ENCODE measurements at places on chromosomes 3 and 15.

- peak; percentile 61 for DNase-seq
Measured at GRCh38 chr3:98593046-98593936, at the start of gene CPOX. Gene CPOX (minus strand): TSS chr3:98593611. CDS start chr3:98593504, 107 bp downstream.

DNA sequence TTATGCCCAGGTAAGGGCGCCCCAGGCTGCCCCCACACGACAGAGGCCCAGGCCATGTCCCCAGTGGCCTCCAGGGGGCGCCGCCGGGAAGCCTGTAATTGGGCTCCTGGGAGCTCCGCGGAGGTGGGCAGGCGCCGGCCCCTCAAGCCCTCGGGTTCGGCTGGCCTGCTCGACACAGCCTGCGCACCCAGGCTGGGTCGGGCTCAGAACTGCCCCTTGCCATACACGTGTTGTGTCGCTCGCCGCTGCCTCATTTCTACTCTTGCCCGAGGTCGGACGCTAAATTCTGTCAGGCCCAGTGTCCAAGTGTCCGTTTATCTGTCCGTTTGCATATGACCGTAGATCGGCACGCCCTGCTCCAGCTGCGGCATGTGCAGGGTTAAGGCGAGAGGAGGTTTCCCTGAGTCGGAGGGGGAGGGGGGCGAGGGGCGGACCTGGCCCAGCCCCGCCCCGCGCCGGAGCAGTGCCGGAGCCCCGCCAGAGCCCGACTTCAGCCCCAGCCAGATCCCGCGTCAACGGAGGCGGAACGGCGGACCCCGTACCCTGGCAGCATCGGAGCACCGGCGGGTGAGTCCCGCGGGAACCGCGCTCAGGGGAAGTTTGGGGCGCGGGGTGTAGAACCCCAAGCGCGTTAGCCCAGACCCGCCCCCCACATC is at the start of gene KLHDC8B:
KLHDC8B (plus strand) TSS at position 480 of the 656 bp plus-strand sequence. CDS start 1,172 bp downstream, outside the sequence.
- DNase-seq, result peak; percentile 63

GRCh38 chr3:184765047-184765729 is 46.8 kb upstream of the VPS8 start:
- DNase-seq, result no peak

DNA sequence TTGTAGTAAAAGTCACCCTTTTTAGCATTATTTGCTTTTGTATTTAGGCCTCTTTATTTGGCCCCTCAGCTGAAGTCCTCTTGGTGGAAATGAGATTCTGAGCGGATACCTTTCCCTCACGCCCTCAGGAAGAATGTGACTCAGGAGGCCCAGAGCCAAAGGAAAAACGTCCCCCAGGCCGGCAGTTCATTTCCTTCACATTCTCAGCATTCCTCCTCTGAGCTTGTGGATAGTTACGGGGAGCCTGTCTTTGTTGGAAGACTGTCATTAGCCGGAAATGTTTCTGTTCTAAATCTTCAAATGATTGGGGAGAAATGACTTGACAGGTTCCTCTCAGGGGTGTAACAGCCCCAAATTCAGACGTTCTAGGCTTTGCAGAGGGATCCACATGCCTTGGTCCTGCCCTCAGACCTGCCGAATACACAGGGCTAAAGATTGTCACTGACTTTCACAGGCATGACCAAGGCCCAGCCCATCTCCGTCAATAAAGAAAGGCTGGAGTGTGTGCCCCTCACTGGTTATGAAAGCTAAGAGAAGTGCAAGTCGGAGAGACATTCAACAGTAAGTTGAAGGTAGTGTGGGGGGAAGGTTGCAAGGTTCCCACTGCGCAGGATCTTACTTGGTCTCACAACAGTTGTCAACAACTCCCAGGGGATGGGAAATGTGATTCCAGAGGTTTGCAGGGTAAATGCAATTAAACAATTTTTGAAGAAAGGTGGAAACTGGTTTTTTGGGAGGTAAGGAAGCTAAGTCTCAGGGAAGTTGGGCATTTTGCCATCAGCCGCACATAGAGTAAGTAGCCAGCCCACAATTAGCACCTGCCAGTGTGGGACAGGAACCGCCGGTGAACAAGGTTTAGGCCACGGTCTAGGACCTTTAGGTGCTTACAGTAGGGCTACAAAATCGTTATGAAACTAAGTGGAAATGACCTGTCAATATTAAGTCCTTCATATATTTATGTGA is 39.7 kb upstream of the MYZAP start:
- no peak for DNase-seq

- DNase-seq, result no peak
Measured at GRCh38 chr15:98856532-98856907, 151.1 kb downstream of the PGPEP1L start.

DNA sequence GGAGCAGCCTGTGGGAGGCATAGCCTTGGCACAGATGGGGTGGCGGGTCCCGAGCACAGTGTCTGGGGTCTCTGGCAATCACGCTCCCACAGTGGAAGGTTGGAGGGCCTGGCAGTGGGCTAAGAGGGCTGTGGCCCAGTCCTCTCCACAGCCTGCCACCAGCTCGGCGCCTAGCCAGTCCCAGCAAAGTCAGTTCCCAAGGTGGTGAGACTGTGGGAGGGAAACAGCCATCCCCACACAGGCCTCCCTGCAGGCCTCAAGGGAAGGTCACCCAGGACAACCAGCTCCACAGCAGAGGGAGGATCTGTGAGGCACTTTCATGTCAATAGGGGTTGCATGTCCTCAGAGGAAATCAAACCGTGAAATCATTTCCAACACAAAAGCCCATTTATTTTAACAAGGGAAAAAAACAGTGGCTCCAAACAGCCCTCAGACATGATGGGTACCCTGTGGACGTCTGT is 27.6 kb upstream of the LIMD1 start:
- no peak for DNase-seq

DNA sequence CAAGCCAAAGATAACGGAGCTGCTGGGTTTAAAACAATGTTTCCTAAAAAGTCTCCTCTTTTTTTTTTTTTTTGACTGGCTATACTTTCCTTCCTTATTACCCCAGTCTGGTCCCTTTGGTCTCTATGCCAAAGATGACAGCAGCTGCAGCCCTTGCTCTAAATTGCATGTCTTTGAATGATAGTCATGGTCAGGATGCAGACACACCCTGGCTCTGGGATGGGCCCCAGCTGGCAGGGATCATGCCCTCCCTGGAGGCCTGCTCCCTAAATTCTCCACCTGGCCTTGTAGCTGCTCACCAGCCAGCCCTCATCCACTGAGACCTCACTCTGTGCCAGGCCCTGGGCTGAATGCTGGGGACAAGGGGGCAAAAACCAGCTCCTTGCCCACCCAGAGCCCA is 95.8 kb downstream of the MESD start:
- DNase-seq, result no peak

- no peak for DNase-seq
Measured at GRCh38 chr15:40251486-40252140, 12.8 kb downstream of the PAK6 start.

DNA sequence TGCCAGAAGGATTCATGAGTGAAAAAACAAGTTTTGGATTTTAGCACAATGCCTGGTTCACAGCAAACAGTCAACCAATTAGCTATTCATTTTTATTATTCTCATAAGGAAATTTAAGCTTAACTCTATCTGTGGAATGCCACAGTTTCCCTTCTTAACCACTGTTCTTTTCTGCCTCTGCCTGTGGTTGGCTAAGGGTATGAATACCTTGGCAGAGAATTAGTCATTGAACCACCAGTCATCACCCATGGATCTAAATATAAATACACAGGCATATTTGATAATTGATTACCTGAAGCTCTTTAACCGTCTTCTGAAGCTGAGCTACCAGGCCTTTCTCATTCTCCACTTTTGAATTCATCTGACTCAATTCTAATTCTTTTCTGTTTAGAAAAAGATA is 79.9 kb downstream of the MYH15 start:
- no peak for DNase-seq

DNA sequence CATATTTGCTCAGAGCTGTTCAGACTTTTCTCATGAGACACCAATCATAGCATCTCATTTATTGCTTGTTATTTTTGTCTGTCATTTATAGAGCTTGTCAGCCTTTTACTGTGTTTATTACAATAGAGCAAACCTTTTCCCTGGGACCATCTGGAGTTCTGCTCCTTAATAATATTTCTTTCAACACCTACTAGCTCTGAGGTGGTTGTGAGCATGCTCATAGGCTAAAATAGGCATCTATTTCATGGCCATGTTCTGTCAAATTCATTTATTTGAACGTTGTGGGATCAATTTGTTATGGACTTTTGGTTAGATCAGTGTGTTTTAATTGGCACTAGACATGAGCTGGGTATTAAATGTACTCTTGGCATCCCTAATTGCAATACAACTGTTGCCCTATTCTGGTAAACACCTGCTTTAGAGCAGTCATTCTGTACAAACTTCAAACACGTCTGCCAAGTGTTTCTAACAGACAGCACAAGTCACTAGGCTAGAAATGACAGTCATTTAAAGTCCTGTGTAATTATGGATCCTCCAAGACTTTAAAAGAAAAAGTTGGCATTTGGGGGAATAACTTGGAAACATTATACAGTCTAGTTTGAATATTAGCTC is 766.3 kb downstream of the ZNF385D start:
- no peak for DNase-seq

DNA sequence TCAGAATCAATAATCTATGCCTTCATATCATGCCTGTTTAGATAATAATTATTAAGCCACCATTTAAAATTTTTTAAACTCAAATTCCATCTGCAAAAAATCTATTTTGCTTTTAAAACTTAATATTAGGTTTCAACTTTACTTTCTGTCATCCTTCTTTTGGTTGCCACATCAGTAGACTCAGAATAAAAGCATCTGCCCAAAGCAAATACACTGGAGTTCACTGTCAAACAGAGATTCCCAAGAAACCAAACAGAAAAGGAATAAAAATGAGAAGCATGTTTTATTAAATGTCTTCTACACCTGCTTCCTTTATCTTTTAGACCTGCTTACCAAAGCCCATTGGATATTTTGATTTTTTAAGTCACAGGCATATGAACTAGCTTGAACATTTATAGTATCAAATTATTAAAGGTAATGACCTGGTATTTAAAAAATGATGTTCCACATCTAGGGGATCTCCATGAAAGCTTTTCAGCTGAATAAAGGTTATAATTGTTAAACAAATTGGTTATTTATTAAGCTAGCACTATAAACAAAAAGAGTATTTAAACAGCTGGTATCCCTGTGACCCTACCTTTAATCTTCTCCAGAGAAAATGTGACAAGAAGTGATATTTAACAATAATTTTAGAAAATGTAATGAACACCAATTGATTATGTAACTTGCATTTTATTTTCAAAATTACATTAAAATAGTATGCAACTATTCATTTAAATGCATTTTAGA is 62.5 kb downstream of the ALCAM start:
- DNase-seq, result no peak

GRCh38 chr3:31561891-31562290 is 29.2 kb downstream of the STT3B start:
- DNase-seq, result no peak

DNA sequence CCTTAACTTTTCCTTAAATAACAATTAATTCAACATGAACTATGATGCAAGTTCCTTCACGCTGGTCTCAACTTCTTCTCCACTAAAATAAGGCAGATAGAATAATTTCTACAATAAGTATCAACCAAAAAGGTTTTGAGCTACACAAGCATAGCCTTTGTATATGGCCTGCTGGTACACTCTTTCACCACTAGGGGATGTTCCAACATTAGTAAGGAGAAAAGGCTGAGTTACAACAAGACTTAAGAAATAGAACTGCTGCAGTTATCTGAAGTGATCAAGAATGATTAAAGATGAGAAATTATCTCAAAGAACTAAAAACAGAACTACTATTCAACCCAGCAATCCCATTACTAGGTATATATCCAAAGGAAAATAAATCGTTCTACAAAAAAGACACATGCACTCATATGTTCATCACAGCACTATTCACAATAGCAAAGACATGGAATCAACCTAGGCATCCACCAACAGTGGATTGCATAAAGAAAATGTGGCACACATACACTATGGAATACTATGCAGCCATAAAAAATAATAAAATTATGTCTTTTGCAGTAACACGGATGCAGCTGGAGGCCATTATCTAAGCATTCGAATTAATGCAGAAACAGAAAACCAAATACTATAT is 14.4 kb downstream of the ATP13A3 start:
- DNase-seq, result no peak

- no peak for DNase-seq
Measured at GRCh38 chr3:148903022-148903442, 37.9 kb downstream of the CPA3 start.

GRCh38 chr3:158379517-158379916 is 191.5 kb upstream of the MLF1 start:
- DNase-seq, result no peak

- no peak for DNase-seq
Measured at GRCh38 chr3:134978658-134979057, 183.6 kb downstream of the EPHB1 start.

- no peak for DNase-seq
Measured at GRCh38 chr3:56781762-56782161, 20.0 kb downstream of the ARHGEF3 start.

DNA sequence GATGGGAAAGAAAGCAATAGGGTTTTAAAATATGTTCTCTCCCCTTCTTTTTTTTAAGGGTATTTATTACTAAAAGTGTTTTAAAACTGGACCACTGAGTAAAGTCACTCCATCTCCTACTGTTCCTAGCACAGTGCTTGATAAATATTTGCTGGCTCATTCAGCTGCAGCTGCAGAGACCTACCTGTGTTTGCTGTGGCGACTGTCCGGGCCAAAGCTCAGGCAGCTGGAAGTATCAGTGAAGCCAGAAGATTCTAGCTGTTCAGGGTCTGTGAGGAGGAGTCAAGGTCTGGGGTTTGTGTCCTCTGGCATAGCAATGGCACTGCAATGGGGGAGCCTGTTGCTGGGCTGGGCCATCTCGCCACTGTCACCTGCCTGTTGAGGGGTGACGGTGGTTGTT is 109.9 kb downstream of the RPLP1 start:
- DNase-seq, result no peak

- DNase-seq, result no peak
Measured at GRCh38 chr15:33699691-33700447, 268.4 kb upstream of the CHRM5 start.

GRCh38 chr3:46659285-46659684 is 34.2 kb downstream of the ALS2CL start:
- DNase-seq, result no peak

- DNase-seq, result no peak
Measured at GRCh38 chr3:161991901-161992540, 495.4 kb downstream of the OTOL1 start.

DNA sequence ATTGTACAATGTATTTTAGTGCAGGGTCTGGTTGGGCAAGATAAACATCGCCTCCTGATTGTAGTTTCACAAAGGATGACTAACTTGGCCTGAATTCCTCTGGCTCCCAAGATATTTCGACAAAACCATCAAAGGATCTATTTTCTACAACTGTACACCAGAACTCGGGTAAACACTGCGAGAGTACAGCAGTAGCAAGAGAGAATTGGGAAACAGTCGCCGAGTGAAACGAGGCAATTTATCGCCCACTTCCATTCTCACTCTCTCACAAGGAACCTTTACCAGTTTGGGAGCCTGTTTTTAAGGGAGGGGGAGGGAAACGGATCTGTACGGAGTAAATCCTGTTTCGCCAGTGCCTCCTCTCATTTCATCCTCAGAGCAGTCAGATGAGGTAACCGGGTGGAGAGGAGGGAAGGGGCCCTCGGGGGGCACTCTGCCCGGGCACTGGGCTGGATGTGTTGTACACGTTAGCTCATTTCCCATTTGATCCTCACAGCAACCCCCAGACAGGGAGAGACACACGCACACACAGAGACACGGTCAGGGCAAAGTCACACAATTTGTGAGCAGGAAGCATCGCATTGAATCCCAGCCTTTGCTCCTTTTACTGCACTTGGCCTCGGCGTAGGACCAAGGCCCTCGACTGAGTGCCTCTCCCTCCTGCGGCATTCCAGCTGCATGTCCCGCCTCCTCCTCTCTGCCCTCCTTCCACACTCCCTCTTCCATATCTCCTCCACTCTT is 120.1 kb downstream of the LIPC start:
- no peak for DNase-seq

Data from stimulated activated CD8-positive, alpha-beta memory T cell treated with anti-CD3 and anti-CD28 coated beads, Interleukin-7, amount 100 ng/mL, for 1 hour (primary cell).